ENCODE measurements at places on chromosomes 16 and 17.
A peak's percentile ranks its signal among the peaks of the same experiment; 100 is the strongest.

DNA sequence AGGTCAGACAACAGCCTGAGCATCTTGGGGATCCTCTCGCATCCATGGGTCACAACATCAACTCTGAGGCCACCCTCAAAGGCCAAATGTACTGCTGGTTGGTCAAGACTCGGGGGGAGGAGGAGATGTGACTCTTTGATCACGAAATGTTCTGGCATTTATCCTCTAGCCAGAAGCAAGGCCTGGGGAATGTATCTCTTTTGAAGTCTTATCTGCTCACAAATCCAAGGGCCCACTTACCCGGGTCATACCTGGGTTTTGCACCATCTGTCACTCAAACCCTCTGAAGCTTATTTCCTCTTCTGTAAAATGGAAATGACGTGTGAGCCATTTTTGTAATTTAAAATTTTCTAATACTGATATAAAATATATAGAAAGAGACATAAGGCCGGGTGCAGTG lies 13.2 kb downstream of the CA7 start:
- no peak for DNase-seq

- DNase-seq = no peak
Observed at GRCh38 chr16:85227084-85227945, 115.0 kb upstream of the CIBAR2 start.

GRCh38 chr17:80691784-80692183 lies 147.1 kb downstream of the RPTOR start:
- no peak for DNase-seq

DNA sequence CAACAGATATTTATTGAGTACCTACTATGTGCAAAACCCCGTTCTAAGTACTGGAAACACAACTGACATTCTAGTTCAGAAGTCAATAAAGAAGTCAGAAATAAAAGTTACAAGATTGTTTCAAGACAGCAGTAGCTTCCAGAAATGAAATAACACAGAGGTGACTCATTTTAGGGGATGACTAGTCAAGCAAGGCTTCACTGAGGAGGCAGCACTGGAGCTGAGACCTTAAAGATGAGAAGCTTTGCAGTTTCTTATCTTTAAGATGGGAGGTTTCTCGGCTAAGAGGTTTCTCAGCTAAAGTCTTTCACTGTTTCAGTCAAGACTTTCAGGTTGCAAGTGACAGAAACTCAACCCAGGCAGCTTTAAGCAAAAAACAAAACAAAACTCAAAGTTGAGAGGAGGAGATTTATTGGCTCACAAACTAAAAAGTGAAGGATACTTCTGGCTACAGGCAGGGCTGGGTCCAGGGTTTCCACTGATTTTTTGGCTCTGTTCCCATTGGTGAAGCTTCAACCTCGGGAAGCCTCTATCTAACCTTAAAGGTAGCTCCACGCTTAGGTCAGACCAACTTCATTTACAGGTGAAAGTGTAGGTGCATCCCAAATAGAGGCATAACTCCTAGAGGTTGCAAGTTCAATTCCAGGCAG lies 7.4 kb upstream of the MMP2 start:
- DNase-seq = no peak

GRCh38 chr16:88297178-88297720 lies 85.5 kb upstream of the ZNF469 start:
- no peak for DNase-seq

DNA sequence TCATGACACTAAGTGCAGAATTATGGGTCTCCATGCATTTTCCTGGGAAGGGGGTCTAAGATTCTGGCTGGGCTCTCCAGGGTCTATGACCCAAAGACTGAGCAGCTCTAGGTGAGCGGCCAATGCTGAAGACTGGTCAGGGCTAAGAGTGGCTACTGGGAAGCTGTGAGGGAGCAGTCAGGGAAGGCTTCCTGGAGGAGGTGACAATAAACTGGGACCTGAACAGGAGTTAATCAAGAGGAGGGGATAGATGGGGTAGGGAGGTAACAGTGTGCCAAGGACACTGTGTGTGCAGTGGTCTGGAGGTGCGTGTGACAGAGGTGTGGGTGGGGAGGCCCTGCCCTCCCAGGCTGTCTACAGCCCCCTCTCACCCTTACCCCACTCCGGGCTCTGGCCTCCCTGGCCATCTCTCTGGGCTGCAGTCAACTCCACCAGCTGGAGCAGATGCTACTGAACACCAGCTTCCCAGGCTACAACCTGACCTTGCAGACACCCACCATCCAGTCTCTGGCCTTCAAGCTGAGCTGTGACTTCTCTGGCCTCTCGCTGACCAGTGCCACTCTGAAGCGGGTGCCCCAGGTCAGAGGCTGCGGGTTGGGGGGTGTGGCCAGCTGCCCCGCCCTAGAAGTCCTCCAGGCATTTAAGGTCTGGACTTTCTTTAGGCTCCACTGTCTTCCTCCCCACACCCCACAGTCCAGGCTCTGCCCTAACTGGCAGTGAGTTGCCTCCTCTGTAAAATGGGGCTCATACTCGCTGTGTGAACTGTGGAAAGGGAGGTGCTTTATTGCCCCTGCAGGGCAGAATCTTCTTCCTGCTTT lies 20.4 kb downstream of the ADGRG5 start:
- no peak for DNase-seq

DNA sequence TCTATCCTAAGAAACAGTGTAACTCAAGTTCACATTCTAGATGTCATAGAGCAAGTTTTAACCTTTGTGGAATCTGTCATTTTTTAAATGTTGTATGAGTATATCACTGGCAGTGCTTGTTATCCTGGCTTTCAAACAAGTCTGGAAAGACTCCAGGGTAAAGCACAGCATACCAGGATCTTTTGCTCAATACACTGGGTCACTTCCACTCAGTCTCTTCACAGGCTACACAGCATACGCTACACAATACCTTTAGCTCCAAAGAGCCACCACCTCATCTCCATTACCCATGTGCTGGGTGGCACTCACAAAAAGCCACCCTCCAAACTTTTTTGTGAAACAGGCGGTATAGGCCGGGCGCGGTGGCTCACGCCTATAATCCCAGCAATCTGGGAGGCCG lies 69.5 kb downstream of the PARN start:
- no peak for DNase-seq

- peak; percentile 64 for DNase-seq
Observed at GRCh38 chr17:28949185-28950016, 1.9 kb downstream of the PHF12 start.

DNA sequence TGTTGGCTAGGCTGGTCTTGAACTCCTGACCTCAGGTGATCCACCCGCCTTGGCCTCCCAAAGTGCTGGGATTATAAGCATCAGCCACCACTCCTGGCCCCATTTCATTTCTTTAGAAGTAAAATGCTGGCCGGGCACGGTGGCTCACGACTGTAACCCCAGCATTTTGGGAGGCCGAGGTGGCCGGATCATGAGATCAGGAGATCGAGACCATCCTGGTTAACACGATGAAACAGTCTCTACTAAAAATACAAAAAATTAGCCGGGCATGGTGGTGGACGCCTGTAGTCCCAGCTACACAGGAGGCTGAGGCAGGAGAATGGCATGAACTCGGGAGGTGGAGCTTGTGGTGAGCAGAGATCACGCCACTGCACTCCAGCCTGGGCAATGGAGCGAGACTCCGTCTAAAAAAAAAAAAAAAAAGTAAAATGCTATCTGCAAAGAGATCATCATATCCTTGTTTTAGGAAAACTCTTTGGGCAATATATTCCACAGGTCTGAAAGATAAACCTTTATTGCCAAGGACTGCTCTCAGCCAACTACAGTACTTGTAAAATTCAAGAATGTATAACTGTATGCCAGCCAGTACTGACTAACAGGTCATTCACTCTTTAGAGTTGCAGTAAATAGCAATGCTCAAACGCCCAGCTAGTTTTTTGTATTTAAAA lies 3.8 kb downstream of the GJC1 start:
- DNase-seq = no peak

DNA sequence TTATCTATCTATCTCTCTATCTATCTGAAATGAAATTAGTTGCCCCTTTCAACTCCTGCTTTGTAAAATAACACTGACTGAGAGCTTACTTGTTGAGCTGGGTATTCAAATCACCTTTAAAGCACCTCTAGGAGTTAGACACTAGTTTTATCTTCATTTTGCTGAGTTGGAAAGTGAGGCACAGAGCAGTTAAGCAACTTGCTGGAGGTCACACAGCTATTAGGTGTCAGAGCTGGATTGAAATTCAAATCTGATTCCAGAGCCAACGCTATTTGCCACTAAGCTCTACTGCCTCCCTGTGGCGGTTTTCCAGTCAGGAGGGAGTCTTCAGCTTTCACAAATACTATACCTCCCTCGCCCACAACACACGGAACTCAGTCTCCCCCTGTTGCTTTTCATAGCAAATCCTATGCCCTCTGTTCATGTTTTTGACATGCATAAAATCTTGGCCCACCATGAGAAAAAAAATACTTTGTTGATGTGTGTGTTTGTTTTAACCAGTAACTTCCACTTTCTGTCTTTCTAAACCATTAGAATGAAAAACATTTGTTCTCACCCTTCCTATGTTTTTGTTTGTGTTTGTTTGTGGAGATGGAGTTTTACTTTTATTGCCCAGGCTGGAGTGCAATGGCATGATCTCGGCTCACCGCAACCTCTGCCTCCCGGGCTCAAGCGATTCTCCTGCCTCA lies 74.8 kb upstream of the SMURF2 start:
- DNase-seq = peak; percentile 10

DNA sequence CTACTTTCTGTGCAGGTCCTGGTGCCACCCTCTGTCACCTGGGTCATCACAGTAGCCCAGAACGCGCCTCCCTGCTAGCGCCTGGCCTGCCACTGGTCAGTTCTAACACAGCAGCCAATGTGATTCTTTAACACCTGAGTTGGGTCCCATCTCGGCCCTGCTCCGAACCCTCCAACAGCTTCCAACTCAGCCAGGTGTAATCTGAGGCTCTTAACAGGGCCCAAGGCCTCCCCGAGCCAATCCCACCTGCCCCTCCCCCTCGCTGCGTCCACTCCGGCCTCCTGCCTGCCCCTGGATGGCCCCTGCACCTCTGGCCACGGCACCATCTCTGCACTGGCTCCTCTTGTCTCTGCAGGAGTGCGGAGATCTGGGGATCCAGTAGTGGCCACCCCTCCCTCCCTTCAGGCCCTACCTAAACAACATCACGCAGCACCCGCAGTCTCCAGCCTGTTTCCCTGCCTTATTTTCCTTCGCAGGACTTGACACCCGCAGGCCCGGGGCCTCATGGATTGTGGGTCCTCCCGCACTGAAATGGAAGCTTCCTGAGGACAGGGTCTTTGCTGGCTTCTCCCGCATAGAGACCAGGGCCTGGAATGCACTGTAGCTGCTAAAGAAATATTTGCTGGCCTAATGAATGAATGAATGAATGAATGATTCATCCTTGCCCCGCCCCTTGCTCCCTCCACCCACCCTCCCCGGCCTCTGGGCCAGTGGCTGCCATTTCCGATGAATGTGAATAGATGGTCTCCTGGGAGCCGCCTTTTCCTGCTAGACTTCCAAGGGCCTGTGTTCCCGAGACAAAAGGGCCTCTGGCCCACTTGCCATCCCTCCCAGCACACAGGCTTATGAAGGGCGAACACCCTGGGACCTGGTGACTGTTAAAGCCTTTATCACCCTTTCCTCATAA lies 174.8 kb upstream of the FOXF1 start:
- no peak for DNase-seq

- DNase-seq = no peak
Observed at GRCh38 chr16:22886927-22887326, 73.0 kb downstream of the HS3ST2 start.

- DNase-seq = no peak
Observed at GRCh38 chr16:87815567-87815966, 49.8 kb upstream of the KLHDC4 start.
